ENCODE measurements at places on chromosomes 11 and 22.

DNA sequence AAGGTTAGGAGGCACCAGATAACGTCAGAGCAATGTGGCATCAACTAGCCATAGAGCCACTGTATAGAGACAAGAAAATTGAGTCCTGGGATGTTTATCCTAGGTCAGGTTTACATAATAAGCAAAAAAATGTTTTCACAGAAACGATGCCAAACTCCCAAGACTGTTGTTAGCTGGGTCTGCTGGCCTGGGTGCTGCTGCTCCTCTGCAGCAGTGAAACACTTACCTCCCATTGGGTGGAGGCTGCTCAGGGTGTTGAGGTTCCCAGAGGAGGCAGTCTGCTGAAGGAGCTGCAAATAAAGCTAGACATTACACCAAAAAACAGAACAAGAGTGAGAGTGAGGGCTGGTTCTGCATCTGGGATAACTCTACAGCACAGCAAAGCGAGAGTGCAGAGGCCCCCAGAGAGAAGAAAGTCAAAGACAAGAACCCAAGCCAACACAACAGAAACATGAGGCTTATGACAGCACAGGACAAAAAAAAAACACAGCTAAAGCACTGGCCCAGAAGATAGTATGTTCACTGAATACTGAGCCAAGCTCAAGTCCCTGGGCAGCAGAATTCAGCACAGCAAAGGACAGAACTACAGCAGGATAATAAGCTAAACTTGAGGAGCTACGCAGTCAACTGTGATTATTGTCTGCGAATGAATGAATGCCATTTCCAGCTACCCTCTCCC is 29.9 kb upstream of the RAPSN start:
- DNase-seq, result no peak

DNA sequence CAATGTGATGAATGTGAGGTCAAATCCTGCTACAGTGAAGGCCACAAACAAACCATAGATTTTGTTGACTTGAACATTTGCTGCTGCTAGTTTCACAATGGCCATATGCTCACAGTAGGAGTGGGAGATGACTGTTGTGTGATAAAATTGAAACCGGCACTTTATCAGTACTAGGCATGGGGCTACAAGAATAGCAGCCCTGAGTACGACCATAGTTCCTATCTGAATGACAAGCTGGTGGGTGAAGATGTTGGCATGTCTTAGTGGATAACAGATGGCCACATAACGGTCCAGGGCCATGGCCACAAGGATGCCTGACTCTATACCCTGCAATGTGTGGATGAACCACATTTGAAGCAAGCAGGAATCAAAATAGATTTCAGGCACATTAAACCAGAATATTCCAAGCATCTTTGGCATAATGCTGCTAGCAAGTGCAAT is 2.8 kb downstream of the OR52A1 start:
- DNase-seq, result no peak

DNA sequence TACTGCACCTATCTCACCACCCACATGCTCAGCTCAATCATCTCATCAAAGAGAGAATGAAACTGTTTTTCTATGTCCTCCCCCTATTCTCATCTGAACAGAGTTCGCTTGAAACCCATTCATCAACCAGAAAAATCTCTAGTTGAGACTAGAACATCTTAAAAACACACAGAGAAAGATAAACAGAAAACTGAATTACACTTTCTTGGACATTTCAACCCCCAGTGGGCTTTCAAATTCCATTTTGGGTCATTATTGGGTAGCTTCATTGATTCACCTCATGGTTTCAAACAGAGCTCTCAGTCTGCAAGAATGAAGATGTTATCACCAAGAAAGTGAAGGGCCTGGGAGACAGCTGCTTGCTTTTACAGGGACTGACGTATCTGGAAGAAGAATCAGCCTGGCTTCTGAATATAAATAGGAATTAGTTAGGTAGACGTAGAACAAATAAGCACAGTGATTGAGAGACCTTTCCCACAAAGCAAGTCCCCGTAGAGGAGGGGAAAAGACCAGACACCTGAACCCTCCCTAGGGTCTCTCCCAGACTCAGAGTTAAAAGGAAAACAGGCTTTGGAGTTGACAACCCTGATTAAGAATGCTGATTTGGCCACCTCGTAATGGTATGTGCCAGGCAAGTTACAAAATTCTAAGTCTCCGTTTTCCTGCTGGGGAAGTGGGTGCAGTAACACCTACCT is 155.7 kb downstream of the BBOX1 start:
- DNase-seq, result no peak

GRCh38 chr11:28529540-28530410 is 421.6 kb downstream of the METTL15 start:
- peak; percentile 25 for DNase-seq

- no peak for DNase-seq
Measured at GRCh38 chr11:69825941-69826340, 6.7 kb upstream of the FGF3 start.

DNA sequence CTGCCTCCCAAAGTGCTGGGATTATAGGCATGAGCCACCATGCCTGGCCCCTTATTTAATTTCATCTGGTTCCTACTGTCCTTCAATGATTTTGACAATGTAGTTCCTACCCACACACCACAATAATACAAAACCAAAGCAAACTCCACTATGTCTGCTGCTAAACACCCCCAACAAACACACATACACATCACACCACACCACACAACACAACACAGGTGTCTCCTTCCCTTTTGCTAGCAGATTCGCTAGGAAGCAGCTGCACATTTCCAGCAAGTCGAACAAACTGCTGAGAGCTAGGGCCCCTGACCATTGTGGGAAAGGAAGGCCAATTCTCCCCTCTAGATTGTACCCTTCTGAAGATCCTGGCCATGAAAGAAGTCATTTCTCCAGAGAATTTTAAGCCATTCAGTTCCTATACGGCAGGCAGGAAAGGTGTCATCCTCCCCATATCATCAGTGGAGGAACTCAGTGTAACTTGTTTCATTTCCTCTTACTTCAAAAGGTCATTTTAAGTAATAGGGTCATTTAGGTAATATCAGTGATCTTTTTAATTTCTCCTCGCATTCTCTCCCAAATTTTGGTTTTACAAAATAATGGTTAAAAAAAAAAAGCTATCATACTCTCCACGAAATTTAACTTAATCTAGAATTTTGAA is 18.5 kb downstream of the NUMA1 start:
- DNase-seq, result no peak

DNA sequence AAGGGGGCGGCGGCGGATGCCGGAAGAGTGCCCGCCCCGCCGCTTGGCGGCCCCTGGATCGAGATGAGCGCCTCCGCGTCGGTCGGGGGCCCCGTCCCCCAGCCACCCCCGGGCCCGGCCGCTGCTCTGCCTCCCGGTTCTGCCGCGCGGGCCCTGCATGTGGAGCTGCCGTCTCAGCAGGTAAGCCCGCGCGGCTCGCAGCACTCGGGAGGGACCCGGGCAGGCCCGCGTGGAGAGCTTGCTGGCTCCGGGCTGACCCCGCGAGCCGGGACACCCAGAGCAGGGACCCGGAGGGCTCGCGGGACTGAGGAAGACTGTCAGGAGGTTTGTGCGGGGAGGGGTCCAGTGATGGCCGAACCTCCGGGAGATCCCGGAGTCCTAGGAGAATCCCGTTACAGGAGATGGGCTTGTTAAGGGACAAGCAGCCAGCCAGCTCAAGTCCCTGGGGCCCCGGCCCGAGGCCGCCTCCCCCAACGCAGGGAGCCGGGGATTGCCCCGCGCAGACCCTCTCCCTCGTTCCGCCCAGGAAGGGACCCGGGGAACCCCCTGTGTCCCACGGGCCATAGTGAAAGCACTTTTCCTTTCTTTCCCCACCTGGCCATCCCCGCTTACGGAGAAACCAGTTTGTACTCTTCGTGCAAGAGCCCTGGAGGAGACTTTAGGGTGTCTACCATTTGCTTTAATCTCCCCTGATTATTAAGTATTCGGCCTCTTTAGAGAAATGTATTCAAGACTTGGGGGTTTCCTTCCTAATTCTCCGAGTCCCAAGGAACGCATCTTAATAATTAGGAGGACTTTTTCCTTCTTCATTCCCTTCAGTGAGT is 547 bp downstream of the UVRAG start:
- DNase-seq, result peak; percentile 30

- no peak for DNase-seq
Measured at GRCh38 chr11:121105063-121105480, 4.0 kb downstream of the TECTA start.

DNA sequence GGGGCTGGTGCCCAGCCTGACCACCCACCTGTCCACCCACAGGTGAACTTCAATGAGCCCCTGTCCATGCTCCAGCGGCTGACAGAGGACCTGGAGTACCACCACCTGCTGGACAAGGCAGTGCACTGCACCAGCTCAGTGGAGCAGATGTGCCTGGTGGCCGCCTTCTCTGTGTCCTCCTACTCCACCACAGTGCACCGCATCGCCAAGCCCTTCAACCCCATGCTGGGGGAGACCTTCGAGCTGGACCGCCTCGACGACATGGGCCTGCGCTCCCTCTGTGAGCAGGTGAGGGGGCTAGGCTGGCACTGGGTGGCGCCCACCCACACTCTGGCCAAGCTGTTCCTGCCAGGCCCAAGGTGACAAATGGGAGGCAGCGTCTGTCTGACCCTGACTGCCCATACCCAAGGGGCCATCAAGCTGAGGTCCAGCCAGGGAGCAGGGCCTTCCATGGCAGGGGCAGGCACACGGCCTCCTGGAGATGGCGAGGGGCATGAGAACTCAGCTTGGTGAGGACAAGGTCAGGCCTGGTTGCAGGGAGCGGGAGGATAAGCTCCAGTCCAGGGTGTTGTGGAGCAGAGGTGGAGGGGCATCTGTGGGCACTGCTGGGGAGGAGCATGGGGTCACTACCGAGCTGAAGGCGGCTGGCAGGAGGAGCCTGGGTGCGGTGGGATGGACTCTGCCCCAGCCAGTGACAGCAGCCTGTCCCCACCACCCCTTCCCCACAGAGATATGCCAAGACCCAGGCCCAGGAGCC is 77.7 kb downstream of the MORC2 start:
- peak; percentile 17 for DNase-seq

- DNase-seq, result peak; percentile 19
Measured at GRCh38 chr22:29689880-29690213, 30.0 kb upstream of the CABP7 start.

- no peak for DNase-seq
Measured at GRCh38 chr22:42334875-42335512, 64.5 kb upstream of the TCF20 start.

DNA sequence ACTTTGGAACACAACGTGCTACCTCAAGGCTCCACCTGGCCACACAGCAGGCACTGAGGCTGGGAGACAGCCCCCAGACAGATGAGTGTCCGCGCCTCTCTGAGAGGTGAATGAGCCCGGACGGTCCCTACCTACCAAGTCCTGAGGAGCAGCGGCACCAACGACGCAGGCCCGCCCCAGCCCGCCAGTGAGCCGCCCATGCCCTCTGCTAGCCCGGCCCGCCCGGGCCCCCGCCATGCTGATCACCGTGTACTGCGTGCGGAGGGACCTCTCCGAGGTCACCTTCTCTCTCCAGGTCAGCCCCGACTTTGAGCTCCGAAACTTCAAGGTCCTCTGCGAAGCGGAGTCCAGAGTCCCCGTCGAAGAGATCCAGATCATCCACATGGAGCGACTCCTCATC is at the start of gene DDI1:
Gene DDI1 (plus strand): TSS at position 53 of the 400 bp plus-strand sequence. CDS start 183 bp downstream, at position 236.
- DNase-seq, result no peak

GRCh38 chr11:9276571-9276970 is 11.4 kb upstream of the DENND5A start:
- no peak for DNase-seq

GRCh38 chr11:121894581-121894980 is 221.4 kb downstream of the BLID start:
- DNase-seq, result no peak

DNA sequence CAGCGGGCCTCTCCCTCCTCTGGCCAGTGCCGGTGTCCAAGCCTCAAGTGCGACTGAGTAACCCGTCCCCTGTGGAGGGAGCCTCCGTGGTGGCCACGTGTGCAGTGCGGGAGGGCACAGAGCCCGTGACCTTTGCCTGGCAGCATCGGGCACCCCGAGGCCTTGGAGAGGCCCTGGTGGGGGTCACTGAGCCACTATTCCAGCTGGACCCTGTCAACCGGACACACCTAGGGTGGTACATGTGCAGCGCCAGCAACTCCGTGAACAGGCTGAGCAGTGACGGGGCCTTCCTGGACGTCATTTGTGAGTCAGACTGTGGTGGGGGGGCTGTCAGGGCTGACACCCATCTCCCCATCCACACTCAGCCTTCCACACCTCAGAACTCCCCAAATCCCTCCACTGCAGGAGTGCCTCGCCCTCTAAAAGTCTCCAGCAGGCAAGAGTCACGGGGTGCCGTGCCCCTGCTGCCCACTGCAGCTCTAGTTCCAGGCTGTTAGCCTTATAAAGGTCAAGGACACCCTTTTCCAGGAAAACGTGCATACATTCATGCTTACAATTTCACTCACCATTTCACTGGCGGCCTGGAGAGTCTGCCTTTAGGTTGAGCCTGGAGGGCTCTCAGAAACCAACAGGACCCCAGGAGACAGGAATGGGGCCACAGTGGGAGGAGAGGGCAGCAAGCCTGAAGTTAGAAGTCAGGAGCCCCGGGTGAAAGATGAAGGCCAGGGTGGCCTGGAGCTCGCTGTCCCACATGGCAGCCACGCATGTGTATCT is 2.6 kb downstream of the VSIG10L2 start:
- no peak for DNase-seq

- DNase-seq, result no peak
Measured at GRCh38 chr11:115765803-115766239, 261.6 kb upstream of the CADM1 start.

DNA sequence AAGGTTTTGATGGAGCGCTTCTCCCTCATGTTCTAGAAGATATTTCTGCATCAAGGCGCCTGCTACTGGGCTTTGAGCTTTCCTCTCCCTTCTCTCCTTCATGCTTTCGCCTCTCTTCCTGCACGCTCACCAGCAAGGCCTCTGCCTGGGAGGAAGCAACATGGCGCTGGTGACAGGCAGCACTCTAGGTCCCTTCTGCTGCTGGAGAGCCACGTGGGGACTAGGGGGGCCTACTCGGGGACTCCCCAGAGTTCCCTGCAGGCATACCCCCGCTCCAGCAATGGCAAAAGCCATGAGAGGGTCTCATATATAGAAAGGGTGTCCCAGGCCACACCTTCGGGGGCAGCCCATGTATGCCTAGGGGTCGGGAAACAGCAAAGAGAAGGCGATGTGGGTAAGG is 49.7 kb downstream of the GRIK4 start:
- no peak for DNase-seq

GRCh38 chr22:35726933-35727332 is 9.3 kb downstream of the APOL5 start:
- no peak for DNase-seq
